ENCODE measurements at places on chromosomes 13 and 19. TPM values are rescaled to one million over a fixed set of nuclear protein-coding genes. Genes with fewer than 3 reads are reported as not detected.
A peak's percentile ranks its signal among the peaks of the same experiment; 100 is the strongest.

Gene RINL
- total RNA-seq = 0.72 TPM

DNA sequence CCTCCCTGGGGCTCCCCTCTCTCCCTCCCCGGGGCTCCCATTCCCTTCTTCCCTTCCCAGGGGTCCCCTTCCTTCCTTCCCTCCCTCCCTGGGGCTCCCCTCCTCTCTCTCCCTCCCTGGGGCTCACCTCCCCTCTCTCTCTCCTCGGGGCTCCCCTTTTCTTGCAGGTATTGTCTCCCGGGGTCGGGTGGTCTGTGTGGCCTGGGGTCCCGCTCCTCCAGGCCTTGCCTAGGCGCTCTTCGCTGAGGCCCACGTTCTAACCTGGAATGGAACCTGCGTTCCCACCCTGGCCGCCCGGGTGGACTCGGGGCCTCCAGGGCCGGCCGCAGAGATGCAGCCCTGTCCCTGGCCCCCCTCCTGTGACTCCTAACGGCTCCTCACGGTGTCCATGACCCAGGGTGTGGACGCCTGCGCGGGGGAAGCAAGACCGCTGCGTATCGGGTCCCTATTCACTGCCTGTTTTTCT, 940 bp upstream of the DCUN1D2 start:
- DNase-seq = peak; percentile 14

DNA sequence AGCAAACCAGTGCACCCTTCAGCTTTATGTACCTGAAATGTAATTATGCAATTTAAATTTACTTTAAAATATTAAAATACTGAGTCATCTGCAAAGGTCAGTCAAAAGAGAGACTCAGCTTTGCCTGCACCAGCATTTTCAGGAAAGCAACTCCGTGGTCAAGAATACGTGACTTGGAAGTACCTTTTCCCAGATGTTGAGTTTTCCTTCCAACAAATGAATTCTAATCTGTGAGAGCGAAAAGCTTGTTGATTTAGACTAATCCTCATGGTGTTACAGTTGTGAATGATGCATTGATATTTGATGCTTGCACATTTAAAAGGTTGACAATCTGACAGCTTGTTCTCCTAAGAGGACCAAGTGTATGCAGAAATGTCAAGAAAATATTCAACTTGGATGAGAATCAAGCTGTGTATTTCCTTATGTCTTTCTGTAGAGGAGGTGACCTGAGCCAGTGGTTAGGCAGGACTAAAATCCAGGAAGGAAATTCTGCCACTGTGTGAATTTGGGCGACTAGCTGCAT, 270.4 kb downstream of the ABCC4 start:
- no peak for DNase-seq

DNA sequence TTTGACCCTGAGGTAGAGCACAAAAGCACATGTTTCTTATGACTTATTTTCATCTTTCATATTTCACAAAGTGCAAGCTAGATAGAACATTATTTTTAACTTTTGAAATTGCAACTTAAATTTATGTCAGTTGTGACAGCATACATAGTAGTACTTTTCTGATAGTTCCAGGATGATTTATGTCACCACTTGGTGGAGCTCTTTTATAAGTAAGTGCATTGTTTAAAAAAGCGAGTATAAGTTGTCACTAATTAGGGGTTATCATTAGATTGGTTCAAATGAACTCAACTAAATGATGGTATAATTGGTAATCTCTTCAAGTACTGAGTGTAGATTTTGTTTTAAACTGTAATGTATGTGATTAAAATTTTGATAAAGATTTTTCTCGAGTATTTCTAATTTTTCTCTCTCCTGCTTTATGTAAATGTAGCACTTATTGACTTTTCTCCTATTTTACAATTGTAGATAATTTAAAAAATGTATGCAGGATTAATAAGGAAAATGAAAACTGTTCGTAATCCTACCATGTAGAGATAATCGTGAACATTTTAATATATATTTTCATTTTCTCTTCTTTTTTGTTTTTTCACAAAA, 31.1 kb downstream of the RB1 start:
- peak; percentile 45 for DNase-seq

All from IMR-90 (cell line).